NCI-H1105 treated with DMSO at 0.1 percent for 48 hours (cell line): ENCODE measurements at places on chromosomes 6 and 20.

DNA sequence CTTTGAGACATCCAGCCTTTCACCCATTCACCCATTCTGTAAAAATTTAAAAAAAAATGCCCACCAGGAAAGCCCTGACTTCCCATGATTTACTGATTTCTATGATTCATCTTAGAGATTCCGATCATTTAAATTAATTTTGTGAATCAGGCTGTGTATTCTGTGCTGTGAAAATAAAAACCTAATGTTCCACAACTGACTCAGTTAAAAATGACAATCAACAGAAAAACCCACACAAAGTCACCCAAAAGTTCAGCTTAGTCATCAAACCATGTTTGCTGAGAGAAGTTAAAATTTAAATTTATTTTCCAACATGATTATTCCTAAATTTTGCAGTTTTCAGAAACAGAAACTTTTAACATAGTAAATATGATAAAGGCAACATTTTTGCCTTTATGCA is 509.9 kb downstream of the TENT5A start:
- no peak for DNase-seq

GRCh38 chr6:144131248-144131709 is 19.0 kb upstream of the STX11 start:
- no peak for DNase-seq

DNA sequence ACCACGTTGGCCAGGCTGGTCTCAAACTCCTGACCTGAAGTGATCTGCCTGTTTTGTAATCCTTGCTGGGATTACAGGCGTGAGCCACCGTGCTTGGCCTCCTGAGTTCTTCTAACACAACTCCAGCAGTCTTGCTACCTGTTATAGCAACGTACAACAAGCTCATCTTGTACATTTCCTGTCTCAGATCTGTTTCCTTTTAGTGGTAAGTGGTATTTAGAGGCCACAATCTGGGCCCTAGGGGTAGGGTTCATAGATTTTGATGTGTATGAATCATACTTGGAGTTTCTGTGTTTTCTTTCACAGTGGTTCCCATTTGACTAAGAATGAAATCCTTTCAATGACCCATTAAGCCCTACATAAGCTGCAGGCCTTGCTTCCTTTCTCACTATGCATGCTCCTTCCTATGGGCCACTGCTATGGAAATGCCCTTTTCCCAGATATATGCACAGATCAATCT is 27.1 kb upstream of the SYNCRIP start:
- no peak for DNase-seq

GRCh38 chr6:166836785-166837718 is 119.3 kb downstream of the RNASET2 start:
- no peak for DNase-seq

DNA sequence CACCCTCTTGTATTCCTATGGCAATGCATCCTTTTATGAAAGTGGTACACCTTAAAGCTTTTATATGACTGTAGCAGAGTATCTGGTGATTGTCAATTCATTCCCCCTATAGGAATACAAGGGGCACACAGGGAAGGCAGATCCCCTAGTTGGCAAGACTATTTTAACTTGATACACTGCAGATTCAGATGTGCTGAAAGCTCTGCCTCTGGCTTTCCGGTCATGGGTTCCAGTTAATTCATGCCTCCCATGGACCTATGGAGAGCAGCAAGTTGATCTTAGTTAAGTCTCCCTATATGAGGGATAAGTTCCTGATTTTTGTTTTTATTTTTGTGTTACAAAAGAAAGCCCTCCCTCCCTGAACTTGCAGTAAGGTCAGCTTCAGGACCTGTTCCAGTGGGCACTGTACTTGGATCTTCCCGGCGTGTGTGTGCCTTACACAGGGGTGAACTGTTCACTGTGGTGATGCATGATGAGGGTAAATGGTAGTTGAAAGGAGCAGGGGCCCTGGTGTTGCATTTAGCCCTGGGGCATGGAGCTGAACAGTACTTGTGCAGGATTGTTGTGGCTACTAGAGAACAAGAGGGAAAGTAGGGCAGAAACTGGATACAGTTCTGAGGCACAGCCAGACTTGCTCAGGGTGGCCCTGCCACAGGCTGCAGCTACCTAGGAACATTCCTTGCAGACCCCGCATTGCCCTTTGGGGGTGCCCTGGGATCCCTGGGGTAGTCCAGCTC is 292.1 kb downstream of the ESR1 start:
- no peak for DNase-seq

DNA sequence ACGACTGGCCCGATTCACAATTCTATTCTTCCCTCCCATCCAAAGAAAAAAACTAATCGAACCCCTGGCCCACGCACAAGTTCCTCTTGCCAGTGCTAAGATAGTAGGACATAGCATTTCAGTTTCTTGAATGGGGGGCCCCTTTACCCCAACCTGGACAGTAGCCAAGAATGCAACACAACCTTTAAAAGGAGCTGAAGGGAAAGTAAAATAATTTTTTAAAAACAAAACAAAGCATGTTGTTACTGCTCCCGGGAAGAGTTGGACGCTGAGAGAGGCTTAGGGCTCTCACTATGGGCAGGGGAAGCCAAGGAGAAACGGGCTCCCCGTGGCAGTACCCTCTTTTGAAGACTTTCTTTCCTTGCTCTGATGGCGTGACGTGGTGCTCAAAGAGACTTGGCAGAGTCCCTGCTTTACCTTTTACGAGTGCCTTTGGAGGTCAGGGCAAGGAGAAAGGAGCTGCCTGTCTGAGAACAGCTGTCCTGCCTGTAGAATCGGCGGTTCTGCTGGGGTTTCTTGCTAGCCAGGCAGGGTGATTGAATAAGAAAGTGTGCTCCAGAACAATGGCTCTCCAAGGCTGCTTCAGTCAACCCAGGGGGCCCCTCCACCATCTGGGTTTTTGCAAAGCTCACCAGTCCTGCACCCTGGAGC is 5.8 kb downstream of the TFAP2C start:
- no peak for DNase-seq

GRCh38 chr20:64176551-64176950 is 12.3 kb downstream of the MYT1 start:
- no peak for DNase-seq

GRCh38 chr20:4870906-4871305 is 130.4 kb downstream of the SLC23A2 start:
- DNase-seq, result no peak

GRCh38 chr6:39357998-39358686 is 35.6 kb upstream of the KCNK16 start:
- peak; percentile 88 for DNase-seq

DNA sequence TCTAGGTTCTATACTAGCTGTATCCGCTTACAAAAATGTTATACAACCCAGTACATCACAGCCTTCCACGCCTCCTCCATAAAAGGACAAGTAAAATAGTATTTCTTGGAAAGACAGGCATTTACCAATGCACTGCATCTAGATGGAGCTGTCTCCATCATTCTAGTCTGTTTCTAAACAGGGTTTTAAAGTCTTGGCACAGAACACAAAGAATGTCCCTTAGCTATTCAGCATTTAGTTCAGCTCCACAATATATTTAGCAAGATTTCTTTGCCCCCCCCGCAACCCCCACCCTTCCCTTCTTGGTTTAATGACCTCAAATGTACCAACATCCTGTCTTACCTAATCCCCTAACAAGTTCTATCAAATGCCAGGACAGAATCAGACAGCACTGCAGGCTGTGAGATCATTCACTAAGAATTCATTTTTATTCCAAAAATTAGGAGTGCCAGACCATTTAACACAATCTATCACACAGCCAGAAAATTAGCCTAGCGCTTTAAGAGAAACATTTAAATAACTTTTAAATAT is 198.6 kb downstream of the BACH2 start:
- no peak for DNase-seq

GRCh38 chr20:45052698-45053429 is 48.1 kb downstream of the KCNS1 start:
- no peak for DNase-seq

DNA sequence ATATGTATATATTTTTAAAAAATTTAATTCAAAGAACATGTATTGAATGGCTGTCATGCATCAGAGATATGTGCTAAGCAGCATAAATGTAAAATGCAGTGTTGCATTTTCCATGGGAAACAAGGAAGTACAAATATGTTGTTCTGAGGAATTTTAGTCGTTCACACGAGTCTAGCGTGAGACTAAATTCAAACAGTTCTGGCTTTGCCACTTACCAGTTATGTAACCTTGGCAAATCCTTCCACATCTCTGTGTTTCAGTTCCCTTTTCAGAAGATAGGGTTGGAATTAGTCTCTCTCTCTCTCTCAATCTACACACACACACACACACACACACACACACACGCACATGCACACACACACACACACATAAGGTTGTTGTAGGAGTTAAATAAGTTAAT is 305.4 kb downstream of the UTRN start:
- DNase-seq, result no peak

- DNase-seq, result no peak
Observed at GRCh38 chr6:107600936-107601335, 111.0 kb downstream of the SOBP start.

GRCh38 chr6:159777240-159777904 is 12.0 kb downstream of the TCP1 start:
- DNase-seq, result no peak

GRCh38 chr6:134235937-134236751 is 81.8 kb downstream of the SGK1 start:
- DNase-seq, result no peak

GRCh38 chr6:169313347-169314010 is 59.8 kb upstream of the THBS2 start:
- no peak for DNase-seq

DNA sequence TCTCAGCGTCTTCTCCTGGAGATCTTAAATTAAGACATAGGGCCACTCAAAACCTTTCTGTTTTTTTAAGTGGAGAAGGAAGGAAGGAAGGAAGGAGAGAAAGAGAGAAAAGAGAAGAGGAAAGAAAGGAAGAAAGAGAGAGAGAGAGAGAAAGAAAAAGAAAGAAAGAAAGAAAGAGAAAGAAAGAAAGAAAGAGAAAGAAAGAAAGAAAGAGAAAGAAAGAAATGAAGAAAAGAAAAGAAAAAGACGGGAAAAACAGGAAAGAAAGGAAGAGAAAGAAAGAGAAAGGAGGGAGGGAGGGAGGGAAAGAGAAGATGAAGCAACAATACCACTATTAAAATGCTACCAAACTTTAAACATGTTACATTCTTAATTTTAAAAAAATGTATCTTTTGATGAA is 336.5 kb upstream of the ARID1B start:
- DNase-seq, result no peak

- no peak for DNase-seq
Observed at GRCh38 chr6:36978421-36979346, 7.3 kb downstream of the MTCH1 start.
